ENCODE measurements at places on chromosomes 7 and 10.

DNA sequence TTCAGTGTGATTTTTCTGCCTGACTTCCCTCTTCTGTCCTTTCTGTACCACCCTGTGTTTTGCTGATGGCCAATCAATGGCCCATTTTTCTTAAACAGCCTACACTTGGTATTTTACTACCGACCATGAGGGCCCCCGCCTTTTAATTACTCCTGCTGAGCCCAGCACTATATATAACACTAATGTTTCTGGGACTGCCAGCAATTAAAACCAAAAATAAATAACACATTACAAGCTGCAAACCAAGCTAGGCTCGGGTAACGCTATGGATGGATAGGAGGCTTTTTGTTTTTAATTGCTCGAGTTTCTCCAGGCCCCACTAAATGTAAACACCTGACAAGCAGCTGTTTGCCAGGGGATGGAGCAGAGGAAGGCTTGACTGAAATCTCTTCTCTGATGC, 915.4 kb upstream of the AUTS2 start:
- DNase-seq = no peak

DNA sequence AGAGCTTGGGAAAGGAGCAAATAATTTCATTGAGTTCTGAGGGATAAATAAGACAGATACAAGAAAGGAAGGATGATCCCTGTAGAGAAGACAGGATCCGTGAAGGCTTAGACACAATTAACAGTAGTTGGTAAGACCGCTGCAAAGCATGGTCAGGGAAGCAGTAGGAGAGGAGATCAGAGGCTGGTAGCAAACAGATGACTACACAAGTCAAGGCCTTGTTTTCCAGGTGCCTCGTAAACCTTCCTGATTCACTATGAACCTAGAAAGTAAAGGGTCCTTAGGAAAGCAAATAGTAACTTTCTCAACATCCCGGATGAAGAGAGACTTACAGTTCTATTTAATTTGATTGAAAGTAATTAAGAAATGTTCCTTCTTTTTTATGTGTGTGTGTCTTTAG, 118.6 kb downstream of the GNAI1 start:
- DNase-seq = no peak

- DNase-seq = no peak
These were observed 192.5 kb upstream of the POT1 start for GRCh38 chr7:125122173-125122572.

DNA sequence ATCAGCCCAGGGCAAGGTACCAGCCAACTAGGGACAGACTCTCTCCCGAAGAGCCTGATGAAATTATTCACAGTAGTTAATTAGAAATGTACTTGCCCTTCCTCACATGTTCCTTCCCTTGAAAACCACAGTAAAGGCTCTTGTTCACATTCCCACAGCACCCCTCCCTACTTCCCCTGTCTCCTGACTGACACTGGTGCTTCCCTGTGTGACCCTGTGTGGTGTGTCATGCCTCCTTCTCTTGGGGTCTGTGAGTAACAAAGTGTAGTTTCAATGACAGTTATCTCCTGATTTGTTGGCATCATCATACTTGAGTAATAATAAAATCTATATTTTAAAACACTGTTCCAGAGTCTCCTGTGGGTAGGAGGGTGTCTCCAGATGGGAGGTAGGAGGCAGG, 209.7 kb downstream of the ABCA13 start:
- DNase-seq = no peak

DNA sequence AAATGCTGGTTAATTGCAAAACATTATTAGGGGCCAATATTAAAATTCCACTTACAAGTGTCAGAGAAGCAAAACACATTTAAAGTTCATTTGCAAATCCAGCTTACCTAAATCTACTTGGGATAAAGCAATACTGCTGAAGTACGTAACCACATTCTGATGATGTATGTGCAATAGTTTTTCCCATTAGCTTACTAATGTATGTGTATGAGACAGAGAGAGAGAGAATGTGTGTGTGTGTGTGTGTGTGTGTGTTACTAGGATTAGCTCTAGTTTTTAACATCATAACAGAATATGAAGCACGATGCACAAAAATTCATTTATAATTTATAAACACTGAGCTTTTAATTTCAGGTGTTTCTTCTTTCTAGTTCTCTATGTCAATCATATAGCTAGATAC, 1074.2 kb upstream of the C7orf33 start:
- no peak for DNase-seq

DNA sequence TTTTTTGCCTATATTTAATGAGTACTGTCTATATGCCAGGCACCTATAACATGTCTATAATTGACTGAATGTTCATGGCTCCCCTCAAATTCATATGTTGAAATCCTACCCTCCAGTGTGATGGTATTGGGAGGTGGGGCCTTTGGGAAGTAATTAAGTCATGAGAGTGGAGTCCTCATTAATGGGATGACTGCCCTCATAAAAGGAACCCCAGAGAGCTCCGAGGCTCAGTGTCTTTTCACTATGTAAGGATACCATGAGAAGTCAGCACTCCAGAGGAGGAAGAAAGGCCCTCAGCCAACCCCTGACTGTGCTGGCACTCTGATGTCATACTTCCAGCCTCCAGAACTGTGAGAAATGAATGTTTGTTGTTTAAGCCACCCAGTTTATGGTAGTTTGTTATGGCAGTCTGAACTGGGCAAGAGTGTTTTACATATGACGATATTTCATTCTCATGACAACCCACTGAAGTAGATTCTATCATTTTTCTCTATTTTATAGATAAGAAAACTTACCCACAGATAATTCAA, 61.1 kb upstream of the PCGF5 start:
- no peak for DNase-seq

Data from Peyer's patch (tissue), 4 donors.